Muscle of leg (tissue), 16 donors: ENCODE measurements at places on chromosomes 16 and 17. TPM values are rescaled to one million over a fixed set of nuclear protein-coding genes. Genes with fewer than 3 reads are reported as not detected.
A peak's percentile ranks its signal among the peaks of the same experiment; 100 is the strongest.

- H3K36me3 ChIP-seq: peaks cover 29% of the 10 kb centered on the region
- H3K4me3 ChIP-seq: no peak overlapping the region
Measured at GRCh38 chr17:1873418-1873817, 43.6 kb downstream of the RPA1 start.

GRCh38 chr16:30557707-30557956 is 542 bp downstream of the ZNF764 start:
- no peaks in the 10 kb centered on the region for H3K27me3 ChIP-seq
- H3K4me1 ChIP-seq: peaks cover 19% of the 10 kb centered on the region
- DNase-seq: peak; percentile 51
- peaks cover 30% of the 10 kb centered on the region for H3K36me3 ChIP-seq
- peak overlapping the region; percentile 97 for H3K27ac ChIP-seq

The MMP2 gene
- polyA plus RNA-seq: 359 TPM

GRCh38 chr17:6632530-6632929 is 8.0 kb downstream of the KIAA0753 start:
- H3K27me3 ChIP-seq: no peaks in the 10 kb centered on the region
- H3K27ac ChIP-seq: no peak overlapping the region
- peaks cover 32% of the 10 kb centered on the region for H3K36me3 ChIP-seq
- H3K4me3 ChIP-seq: no peak overlapping the region

GRCh38 chr16:89823087-89823823 is 5.0 kb upstream of the SPIRE2 start:
- peaks cover 3% of the 10 kb centered on the region for H3K36me3 ChIP-seq
- H3K27ac ChIP-seq: no peak overlapping the region
- no peaks in the 10 kb centered on the region for H3K27me3 ChIP-seq
- H3K4me1 ChIP-seq: peaks cover 8% of the 10 kb centered on the region
- H3K4me3 ChIP-seq: no peak overlapping the region
- DNase-seq: no peak

The TMEM235 gene
- polyA plus RNA-seq: 0.10 TPM

The CD300E gene
- polyA plus RNA-seq: 0.15 TPM

DNA sequence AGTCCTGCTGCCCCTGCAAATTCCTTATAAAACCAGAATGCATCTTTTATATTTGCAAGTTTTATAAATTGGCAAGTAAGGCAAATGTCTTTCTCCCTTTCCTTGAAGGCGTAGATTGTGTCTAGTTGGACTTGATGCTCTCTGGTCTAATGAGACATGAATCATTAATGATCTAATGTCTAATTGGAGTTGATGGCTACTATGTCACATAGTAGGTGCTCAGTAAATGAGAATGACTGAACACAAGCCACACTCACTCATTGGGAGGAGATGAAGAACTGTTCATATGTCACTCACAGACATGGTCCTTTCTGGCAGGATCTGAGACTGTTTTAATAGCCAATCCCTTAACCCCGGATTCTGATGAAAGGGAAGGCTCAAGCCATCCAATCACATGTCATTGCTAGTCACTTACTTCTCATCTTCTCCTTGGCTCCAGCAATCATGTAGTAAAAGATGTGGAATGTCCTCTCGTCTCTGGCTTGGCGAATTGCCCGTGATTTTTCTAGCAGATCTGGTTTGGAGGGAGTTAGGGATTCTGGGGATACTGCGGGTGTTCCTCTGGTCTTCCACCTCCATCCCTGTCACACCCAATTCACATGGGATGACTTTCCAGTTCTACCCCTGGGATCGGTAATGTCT is 81.0 kb downstream of the MYH11 start:
- H3K4me3 ChIP-seq: no peak overlapping the region
- no peaks in the 10 kb centered on the region for H3K36me3 ChIP-seq
- H3K27me3 ChIP-seq: peaks cover 2% of the 10 kb centered on the region
- H3K27ac ChIP-seq: no peak overlapping the region
- DNase-seq: peak; percentile 78
- H3K4me1 ChIP-seq: no peaks in the 10 kb centered on the region

The CCT6B gene
- 2.3 TPM for polyA plus RNA-seq

DNA sequence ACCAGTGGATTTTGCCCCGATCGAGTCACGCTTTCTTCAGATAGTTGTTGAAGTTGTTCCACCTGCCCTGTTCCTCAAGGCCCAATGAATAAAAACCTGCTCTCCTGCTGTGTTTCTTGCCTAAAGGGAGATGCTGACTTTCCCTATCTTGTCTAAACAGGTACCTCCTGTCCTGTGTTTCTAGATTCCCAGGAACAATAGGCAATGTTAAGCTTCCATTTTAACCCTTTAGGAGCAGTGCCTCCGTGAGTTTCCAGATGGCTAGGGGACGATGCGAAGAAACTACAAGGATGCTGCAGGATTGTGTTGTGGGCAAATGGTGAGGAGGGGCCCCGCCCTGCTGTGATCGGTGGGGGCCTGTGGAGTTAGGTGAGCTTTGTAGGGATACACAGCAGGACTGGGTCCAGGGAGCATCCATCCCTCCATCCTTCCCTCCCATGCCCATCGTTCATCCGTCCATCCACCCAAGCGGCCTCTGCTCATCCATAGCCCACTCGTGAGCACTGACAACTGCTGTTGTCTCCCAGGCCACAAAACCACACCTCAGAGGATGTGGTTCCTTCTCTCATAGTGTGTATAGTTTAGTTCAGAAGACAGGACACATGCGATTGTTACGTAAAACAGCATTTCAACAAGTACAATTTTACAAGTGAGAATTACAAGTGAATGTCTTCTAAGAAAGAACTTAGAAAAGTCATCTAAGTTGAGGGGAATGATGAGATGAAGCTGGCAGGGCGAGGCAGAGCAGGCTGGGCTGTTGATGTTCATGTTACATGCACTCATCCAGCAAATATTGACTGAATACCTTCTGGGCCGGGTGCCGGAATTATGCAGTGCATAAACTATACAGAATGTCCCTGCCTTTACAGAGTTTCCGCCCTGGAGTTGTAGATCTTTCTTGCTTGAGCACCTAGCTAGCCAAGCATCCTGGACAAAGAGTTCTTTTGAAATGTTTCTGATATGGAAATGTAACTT is 5.2 kb downstream of the ARSG start:
- H3K27ac ChIP-seq: no peak overlapping the region
- no peak overlapping the region for H3K4me3 ChIP-seq
- H3K27me3 ChIP-seq: peaks cover 37% of the 10 kb centered on the region
- no peaks in the 10 kb centered on the region for H3K36me3 ChIP-seq
- peaks cover 10% of the 10 kb centered on the region for H3K4me1 ChIP-seq
- DNase-seq: no peak

The KRTAP17-1 gene
- not detected for polyA plus RNA-seq

The GRAP gene
- polyA plus RNA-seq: 3.2 TPM

The CCDC200 gene
- polyA plus RNA-seq: 10.3 TPM

The PRSS8 gene
- polyA plus RNA-seq: not detected
